ENCODE measurements at places on chromosomes 6 and 20.

DNA sequence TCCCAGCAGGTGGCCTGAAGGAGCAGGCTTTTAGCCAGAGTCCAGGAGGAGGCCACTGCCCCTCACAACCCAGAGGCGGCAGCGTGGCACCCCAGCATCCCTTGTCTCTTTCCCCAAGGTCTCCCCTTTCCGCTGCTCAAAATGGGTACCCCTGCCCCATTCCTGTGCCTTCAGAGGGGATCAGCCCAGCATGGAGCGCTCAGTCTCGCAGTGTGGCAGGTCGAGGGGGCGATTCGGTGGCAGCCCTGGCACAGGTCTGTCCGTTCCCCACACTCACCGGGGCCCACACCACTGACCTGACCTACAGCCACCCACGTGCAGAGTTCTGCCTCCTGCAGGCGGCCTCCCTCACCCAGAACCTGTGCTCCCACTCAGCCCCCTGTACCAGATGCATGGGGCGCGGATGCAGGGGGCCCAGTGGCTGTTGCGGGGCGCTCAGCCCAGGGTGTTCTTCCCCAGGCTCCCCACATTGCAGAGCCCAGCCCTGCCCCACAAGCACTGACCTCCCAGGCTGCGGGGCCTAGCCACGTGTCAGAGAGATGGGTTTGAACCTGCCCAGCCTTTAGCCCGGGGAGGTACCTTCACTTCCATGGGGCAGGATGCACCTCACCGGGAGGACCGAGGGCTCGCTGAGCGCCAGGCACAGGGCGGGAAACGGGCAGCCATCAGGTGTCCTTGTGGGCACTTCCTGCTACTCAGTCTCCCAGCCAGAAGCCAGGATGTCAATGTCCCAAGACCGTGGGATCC is 41.8 kb downstream of the DSTN start:
- DNase-seq, result no peak

DNA sequence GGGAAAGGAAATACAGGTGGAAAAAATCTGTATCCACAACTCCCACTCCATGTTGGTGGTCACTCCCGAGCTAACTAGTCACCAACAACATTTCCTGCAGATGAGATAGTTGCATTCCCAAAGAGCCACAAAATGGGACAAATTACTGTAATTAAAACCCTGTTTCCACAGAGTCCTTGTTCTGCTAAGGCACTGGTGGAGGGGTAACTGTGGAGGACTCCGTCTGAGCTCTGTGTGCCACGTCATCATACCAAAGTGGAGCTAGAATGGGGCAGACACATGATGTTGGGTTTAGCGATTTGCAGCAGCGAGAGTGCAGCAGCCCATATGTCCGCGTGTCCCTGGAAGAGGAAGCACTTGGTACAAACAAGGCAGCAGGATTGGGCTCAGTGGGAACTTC is 172.5 kb upstream of the KCNK16 start:
- no peak for DNase-seq

- DNase-seq, result no peak
These were observed 66.9 kb upstream of the CDH4 start for GRCh38 chr20:61185181-61185580.

- no peak for DNase-seq
These were observed 59.2 kb downstream of the KCNS1 start for GRCh38 chr20:45041464-45042337.

GRCh38 chr6:148548749-148549140 is 198.1 kb upstream of the UST start:
- DNase-seq, result no peak

- no peak for DNase-seq
These were observed 478.2 kb downstream of the CD83 start for GRCh38 chr6:14595751-14596150.

DNA sequence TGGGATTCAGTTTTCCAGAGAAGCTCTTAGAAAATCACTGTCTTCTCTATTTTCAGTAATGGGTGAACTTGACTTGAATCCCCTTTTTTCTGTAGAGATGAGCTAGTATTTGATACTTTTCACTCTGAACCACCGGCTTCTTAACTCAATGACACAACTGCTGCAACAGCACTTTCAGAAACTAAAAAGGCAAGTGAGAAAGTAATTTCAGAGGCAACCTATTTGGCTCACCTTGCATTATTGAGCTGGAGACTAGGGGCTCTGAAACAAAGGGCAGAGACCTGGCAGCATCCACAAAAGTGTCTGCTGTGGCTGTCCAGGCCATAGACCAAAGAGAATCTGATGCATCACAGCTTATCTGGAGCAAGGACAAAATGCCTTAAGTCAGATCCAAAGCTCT is 289.8 kb upstream of the IRAK1BP1 start:
- no peak for DNase-seq

DNA sequence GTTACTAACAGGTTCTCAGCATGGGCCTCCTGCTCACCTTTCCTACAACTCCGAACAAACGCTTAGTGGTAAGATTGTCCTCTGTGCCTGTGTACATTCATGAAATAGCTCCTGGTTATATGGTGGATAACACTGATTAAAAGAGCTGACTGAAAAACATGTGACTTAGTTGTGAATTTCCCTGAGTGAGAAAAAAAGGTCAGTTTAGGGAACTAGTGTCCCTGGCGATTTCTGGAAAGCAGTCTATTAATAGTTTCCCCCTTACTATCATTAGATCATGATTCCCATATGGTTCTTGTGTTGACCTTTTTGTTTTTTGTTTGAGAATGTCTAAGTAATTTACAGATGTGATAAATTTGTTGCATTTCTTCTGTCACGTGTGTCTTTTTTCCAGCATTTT is 15.6 kb downstream of the SNRPC start:
- no peak for DNase-seq

DNA sequence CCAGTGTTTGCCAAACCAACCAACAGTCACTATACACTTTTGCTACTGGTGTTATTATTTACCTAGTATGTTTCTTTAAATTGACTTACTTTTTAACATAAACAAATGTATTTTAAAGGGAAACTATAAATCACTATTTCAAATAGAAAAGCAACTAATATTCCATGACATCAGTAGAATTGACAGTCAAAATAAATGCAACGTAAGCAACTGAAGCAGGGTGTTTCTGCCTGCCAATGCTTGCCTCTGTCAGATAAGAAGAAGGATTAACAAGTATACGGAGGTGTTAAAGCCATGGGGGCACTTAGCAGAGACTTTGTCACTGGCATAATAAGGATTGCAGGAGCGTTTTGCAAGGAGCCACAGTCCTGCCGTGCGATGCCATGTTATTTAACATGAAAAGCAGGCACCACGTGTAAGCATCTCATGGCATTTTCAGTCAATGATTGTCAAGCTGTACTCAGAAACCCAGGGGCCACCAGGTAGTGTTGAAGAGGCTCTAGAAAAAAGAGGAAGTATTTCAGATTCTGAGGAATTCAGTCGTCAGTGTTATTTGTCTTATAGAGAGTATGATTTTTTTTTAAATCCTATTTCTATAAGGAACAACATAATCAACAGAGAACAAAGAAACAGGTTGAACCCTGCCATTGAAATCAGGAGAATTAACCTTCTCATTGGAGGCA is 131.7 kb downstream of the BFSP1 start:
- DNase-seq, result no peak

GRCh38 chr6:18323935-18324705 is 59.8 kb upstream of the DEK start:
- no peak for DNase-seq

DNA sequence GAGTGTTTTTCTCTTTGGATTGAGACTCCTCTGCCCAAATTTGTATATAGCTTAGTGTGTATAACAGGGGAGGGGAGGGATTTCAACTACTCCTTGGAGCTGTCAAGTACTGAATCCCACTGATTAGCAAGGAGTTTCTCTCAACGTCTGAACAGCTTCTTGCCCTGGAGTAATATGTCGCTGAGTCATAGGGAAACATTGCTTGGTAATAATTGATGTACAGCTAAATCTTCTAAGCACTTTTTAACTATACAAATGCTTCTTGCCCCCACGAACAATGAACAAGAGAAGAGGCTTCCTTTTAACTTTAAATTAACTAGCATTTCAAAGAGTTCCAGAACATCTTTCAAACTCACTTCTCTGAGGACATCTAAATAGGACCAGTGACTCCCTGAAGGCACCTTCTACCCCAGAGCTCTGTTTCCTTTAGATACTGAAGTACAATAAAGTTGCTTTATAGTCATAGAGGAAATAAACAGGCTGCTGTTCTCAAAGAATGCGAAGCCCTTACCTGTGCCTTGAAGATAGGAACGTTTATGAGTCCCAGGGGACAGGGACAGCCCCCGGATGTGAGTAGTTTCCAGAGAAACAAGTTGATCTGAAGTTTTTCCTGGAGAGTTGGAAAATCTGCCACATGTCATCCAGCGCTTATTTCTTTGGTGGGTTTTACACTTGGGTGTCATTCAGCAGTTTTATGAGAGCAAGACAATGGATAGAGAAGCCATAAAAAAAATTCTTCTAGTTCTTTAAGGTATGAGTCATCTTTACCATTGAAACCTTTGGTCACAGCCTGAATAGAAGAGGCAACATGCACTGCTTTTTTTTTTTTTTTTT is 462.5 kb upstream of the BTBD3 start:
- DNase-seq, result no peak

GRCh38 chr6:36305885-36306284 is 30.8 kb downstream of the BNIP5 start:
- DNase-seq, result no peak

DNA sequence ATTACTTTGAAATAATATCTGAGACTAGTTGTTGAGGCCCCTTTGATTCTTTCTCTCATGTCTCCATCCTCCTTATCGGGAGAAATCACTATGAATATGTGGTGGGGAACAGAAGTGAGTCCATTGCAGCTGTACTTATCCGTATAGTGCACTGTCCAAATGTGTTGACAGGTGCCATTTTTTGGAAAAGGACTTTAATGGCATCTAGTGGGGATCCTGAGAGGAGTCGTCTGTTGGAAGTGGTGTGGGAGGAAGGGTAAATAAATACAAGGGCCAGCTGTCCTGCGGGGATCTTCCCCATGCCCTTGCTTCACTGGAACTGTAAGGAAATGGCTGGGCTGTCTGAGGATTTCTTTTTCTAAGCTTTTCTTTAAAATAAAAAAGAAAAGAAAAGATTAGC is 19.4 kb downstream of the TPX2 start:
- no peak for DNase-seq

DNA sequence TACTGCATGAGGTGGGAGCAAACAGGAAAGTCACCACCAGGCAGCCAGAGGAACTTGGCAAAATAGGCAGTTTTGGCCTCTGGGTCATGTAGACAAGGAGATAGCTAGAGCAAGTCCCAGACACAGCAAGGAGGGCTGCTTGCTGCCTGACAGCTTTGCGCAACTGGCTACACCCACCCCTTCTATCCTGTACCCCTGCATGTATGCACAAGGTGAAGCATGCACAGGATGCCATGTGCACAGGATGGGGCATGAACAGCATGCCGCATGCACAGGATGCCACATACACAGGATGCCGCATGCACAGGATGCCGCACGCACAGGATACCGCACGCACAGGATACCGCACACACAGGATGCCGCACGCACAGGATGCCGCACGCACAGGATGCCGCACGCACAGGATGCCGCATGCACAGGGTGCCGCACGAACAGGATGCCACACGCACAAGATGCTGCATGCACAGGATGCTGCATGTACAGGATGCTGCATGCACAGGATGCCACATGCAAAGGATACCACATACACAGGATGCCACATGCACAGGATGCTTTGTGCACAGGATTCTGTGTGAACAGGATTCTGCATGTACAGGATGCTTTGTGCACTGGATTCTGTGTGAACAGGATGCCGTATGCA is 104.9 kb upstream of the IYD start:
- DNase-seq, result no peak

- DNase-seq, result no peak
These were observed 19.0 kb downstream of the PACSIN1 start for GRCh38 chr6:34484899-34485298.

DNA sequence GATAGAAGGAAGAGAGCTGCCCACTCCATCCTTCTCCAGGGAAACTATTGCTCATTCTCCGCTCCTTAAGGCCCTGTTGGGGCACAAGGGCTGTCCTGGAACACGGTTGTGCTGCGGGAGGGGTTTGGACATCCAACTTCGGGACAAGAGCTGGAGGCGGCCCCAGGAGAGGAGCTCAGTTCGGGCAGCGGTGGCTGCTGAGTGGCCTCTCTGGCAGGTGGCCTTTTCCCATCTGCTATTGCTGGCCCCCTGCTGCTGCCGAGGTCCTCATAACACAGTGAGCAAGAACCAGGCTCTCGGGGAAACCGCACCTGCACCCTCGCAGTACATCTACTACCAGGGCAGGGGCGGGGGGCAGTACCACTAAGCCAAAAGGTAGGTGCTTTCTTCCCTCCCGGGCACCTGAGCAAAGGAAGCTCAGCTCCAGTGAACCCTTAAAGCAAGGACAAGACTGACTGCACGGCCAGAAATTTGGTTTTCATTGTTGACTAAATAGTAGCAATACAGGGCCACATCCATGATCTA is 63.7 kb downstream of the PSMG4 start:
- DNase-seq, result no peak

- DNase-seq, result no peak
These were observed 34.6 kb downstream of the EDN1 start for GRCh38 chr6:12324748-12325147.

DNA sequence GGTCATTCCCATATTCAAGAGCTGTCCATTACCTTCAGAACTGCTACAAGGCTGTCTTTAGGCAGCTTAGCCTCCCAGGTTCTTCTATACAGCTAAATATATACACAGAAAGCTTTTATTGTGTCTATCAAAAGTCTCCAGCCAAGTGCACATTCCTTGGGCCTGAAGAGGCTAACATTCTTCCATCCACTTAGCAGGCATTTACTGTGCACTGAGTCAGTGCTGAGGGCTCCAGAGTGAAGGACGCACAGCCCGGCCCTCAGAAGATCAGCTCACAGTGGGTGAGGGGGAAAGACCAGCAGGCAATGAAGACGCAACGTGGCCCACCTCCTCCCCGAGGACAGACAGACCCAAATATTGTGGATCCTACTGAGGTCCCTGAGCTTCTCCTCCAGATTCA is 569.9 kb downstream of the CDH26 start:
- DNase-seq, result no peak

GRCh38 chr20:33081411-33082154 is 2.1 kb downstream of the BPIFB4 start:
- no peak for DNase-seq

- DNase-seq, result no peak
These were observed 40.9 kb downstream of the JAG1 start for GRCh38 chr20:10632721-10633509.

DNA sequence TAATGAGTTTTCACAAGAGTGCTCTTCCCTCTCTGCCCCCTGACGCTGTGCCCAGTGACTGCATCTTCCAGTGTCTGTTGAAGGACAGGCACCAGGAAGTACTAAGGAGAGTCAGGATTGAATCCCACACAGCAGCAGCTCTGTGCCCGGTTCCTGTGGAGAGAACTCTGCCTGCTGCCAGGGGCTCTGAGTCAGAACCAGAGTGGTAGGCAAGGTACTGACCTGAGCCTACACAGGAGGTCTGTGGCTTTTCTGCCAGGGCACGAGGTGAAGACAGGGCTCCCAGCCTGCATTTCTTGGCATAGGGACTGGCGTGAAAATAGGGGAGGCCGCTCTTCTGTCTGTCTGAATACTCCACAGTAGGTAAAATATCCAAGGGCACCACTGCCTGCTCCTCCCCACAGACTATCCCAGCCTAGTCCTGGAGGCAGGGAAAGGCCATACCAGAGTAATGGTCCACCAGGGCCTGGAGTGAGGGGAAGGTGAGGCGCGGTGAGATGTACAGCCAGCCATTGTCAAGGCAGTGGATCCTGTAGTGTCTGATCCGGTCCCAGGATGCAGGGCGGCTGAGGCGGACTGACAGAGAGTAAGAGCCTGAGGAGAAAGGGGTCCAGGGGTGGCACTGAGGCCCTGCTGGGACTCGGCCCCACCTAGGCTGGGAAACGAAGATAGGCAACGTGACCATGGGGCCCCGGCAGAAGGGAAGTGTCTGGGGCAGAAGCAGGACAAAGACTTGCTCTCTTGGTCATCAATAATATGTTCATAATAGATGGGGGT is 9.4 kb downstream of the RAB5IF start:
- no peak for DNase-seq
